ENCODE measurements at places on chromosomes 6 and 20.

DNA sequence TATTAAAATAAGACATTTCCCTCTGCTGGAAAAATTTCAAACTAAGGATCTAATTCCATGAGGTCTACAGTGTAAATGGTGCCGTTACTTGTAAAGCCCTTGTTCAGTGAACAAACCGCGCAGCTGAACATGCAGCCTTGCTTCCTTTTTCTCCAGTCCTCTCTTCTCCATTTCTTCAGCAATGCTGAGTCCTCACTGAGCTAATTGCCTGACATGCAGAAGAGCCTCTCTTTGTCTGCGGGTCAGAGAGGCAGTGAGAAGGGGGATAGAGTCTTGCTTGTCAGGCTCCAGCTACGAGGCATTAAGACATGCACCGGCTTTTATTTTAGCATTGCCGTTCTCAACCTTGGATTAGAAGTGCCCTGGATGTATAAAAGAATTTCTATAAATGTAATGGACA lies 25.7 kb downstream of the ZDHHC14 start:
- no peak for DNase-seq

DNA sequence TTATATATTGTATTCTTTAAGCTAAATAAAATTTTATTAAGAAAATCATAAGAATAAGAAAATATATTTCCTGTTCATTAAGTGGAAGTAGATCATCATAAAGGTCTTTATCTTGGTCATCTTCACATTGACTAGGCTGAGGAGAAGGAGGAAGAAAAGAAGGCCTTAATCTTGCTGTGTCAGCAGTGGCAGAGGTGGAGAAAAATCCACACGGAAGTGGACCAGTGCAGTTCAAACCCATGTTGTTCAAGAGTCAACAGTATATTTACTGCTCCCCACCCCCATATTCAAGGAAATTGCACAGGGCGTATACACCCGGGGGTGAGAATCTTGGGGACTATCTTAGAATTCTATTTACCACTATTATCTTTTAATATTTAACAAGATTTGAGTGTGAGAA lies 178.6 kb upstream of the SCGN start:
- DNase-seq, result no peak

- DNase-seq, result no peak
Measured at GRCh38 chr6:73955800-73956199, 259.8 kb downstream of the CD109 start.

DNA sequence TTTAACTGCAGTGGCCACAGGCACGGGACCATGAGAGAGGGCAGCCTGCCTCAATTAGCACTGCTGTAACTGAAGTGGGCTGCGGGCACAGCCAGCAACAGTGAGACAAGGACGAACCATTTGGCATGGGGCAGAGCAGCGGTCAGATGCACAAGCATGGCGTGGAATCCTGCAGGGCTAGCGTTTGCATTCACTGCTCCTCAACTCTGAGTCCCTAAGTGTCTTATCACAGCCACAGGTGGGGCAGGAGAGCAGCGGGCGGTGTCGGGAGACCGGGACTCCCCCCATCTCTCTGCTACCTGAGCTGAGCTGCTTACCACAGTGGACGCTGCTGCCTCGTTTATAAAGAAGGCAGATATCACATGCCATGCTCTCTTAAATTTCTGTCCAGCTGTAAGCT lies 31.3 kb upstream of the PDE10A start:
- DNase-seq, result no peak

GRCh38 chr6:14406614-14407331 lies 289.2 kb downstream of the CD83 start:
- DNase-seq, result no peak

- no peak for DNase-seq
Measured at GRCh38 chr6:79672631-79673111, 41.5 kb downstream of the SH3BGRL2 start.

- no peak for DNase-seq
Measured at GRCh38 chr6:138600726-138601125, 101.4 kb upstream of the NHSL1 start.

GRCh38 chr20:56857950-56858349 lies 228.8 kb downstream of the TFAP2C start:
- no peak for DNase-seq

GRCh38 chr6:129671442-129672340 lies 38.3 kb downstream of the ARHGAP18 start:
- DNase-seq, result no peak

DNA sequence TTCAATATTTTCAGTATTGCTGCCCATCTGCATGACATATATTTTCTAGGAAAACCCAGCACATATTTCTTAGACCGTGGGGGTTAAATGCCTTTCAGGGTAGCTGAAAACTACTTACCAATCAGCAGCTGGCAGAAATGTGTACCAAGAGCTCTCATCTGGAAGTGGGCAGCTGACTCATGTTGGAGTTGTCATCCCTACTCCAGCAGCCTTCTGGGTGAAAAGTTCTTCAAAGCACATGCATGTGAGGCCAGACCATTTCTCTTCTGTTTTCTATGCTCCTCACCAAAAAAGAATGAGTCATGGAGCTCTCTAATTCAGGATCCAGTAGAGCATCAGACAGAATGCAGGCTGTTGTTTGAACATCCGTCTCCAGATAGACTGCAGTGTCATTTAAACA lies 135.5 kb downstream of the PAX1 start:
- no peak for DNase-seq
